ENCODE measurements at places on chromosomes 2 and 18. TPM values are rescaled to one million over a fixed set of nuclear protein-coding genes. Genes with fewer than 3 reads are reported as not detected.

GRCh38 chr18:755506-755905, 43.1 kb upstream of the ENOSF1 start:
- DNase-seq, result no peak

- DNase-seq, result no peak
These were observed 31.4 kb downstream of the GRHL1 start for GRCh38 chr2:9982891-9983290.

Gene GPAT2
- polyA plus RNA-seq, result 4.5 TPM

DNA sequence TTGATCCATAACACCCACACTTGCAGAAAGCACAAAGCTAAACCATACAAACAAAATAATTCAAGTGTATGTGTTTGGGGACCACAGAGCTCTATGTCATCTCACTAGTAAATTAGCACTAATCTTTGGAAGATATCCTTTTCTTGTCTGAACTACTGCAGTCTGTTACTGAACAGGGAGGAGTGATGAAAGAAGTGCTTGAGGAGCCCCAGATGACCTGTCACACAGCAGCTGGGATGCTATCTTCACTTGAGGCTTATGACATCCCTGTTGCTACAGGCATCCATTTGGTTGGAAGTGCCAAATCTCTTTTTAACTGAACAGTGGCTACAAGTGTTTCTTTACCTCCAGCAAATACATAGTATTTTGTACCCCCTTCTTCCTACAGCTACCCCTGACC, 386.3 kb upstream of the CHAC2 start:
- no peak for DNase-seq

Gene RND3
- 85.3 TPM for polyA plus RNA-seq

DNA sequence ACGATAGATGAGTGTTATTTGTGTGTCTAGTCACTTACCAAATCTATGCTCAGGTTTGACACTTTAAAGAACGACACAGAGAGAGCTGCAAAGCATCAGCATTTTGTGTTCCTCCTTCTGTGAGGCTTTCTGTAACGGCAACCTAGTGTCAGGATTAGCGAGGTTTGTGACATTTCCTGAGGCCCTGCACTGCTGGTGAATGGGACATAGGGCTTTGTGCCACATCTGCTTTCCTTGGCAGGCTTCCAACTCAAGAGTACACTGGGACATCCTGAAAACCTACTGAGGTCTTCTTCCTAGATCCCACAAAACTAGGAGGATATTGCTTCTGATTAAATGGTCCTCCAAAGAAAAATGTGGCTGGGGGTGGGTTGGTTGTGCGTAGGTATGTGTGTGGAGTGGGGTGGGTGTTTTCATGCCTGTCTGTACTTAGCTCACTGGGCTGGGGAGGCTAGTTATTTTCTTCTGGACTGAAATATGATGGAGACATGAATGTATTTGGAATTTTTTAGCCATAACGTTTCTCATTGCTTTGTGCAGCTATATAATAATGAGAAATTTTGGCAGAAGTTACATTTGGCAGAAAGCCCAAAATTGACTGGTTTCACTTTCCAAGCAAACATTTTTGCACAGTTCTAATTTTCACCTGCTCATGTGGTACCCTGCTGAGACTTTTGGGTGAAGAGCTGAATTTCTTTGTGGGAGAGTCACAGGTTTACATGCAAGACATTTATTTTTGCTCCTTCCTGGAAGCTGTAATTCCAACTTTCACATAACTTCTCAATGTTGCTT, 308.4 kb downstream of the XIRP2 start:
- peak; percentile 31 for DNase-seq

DNA sequence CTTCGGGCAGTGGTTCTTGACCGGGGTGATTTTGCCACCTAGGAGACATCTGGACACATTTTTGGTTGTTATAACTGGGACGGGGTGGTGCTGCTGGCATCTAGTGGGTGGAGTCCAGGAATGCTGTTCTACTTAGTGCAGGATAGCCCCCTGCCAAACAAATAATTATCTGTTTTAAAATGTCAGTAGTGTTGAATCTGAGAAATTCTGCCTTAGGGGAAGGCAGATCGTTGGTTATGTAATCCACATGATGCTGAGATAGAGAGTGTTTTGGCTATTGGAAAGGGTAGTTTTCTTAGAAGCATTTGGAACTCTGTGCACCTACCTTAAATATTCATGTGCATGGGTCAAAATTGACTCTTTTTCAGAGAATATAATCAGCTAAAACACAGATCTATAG, 199.0 kb downstream of the TPGS2 start:
- no peak for DNase-seq

GRCh38 chr2:221567809-221568208, 4.3 kb downstream of the EPHA4 start:
- DNase-seq, result no peak

- DNase-seq, result no peak
These were observed 91.6 kb downstream of the STPG4 start for GRCh38 chr2:47063538-47063930.

GRCh38 chr2:164457271-164457670, 164.0 kb downstream of the GRB14 start:
- no peak for DNase-seq

DNA sequence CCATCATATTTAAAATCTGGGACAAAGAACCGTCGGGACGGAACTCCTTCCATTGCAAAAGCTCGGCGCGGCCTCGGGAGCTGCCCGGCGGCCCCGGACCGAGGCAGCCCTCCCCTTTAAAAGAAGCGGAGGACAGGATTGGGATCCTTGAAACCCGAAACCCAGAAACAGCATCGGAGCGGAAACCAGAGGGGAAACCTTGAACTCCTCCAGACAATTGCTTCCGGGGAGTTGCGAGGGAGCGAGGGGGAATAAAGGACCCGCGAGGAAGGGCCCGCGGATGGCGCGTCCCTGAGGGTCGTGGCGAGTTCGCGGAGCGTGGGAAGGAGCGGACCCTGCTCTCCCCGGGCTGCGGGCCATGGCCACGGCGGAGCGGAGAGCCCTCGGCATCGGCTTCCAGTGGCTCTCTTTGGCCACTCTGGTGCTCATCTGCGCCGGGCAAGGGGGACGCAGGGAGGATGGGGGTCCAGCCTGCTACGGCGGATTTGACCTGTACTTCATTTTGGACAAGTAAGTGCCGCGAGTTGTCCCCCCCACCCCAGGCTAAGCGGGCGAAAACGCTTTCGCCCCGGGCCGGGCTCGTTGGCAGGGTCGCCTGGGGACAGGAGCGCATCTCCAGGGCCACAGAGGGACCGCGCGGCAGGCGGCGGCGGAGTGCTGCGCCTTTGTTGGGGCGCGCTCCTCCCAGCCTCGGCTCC, at the start of gene ANTXR1:
TSS of gene ANTXR1 (plus strand) at position 38 of the 698 bp plus-strand sequence. CDS start at position 359, 321 bp downstream.
- DNase-seq, result peak; percentile 82

Gene CCT4
- 156 TPM for polyA plus RNA-seq

DNA sequence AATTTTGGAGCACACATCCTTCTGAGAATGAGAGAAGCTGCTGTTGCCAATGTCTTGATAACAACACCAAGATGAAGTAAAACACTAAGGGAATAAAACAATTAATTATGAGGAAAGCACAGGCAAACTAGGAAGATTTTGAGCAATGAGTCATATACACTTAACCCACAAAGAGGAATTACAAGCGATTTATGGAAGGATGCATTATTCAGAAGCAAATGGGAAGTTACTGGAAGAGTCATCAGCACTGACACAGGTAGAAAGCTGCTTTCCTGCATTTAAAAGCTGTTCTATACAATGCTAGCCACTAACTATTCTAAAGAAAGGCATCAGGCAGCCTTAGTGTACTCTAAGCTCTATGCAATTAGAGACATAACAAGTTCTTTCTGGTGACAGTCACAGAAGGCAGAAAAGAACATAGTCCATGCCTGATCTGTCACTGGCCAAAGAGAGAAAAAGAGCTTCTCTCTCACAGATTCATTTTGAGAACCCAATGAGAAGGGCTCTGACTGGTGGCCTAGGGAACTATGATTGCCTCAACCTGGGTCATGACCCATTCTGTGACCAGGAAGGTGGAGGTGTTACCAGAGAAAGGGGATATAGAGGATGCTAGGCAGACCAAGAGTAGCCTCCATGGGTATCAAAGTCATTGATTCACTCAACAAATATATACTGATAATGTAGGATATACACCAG, 45.4 kb downstream of the M1AP start:
- no peak for DNase-seq

GRCh38 chr2:10004401-10004800, 38.9 kb upstream of the KLF11 start:
- DNase-seq, result no peak

DNA sequence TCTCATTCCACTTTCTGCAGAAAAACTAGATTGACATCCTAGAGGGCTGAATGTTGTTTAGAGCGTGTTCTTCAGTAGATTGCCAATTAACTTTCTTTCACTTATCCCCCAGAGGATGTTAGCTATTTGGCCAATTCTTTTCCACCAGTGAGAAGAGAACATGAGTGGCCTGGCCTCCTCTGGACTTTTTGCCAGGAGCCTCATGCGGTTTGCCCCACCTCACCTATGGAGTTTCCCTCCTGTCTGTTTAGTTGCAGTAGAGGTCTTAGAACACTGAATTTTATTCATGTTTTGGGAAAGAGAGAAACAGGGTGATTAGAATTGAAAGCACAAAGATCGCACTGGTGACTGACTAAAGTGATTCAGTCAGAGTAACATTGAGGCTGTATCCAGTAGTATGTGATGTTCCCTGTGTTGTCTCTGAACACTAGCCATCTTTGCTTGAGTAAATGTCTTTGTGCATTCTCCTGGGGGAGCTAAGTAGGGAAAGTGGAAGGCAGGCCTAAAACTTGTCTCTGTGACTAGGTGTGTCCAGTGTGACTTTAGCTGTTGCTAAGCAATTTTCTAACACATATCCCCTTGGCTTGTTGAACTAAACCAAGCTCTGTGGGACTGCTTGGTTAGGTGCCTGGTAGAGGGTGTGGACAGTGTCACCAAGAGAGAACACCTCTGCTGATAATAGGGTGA, 34.0 kb downstream of the UGP2 start:
- DNase-seq, result no peak

- DNase-seq, result no peak
These were observed 250.2 kb downstream of the LPIN1 start for GRCh38 chr2:11996618-11997017.

Gene NMUR1
- polyA plus RNA-seq, result 0.53 TPM

Gene CTLA4
- 0.21 TPM for polyA plus RNA-seq

DNA sequence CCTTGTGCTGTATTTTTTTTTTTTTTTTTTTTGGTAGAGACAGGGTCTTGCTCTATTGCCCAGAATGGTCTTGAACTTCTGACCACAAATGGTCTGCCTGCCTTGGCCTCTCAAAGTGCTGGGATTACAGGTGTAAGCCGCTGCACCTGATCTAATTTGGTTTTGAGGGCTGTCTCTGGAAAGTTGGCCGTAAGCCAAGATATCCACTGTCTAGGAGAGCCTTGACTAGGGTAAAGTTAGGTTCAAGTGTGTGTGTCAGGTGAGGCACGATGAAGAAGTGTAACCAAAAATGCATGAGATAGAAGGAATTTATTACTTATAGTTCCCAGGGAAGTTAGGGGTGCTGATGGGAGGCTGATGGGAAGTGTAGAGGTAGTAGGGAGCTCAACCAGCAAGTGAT, 46.7 kb downstream of the INO80C start:
- no peak for DNase-seq

Gene CXCR4
- polyA plus RNA-seq, result 66.3 TPM

Gene LYPD6
- polyA plus RNA-seq, result 11.9 TPM

- DNase-seq, result no peak
These were observed 157.9 kb downstream of the ANKRD44 start for GRCh38 chr2:197152451-197153228.

Gene CXCR1
- not detected for polyA plus RNA-seq

GRCh38 chr2:9498210-9498609, 23.9 kb downstream of the IAH1 start:
- DNase-seq, result no peak

GRCh38 chr2:192029089-192029488, 165.6 kb downstream of the TMEFF2 start:
- DNase-seq, result no peak

DNA sequence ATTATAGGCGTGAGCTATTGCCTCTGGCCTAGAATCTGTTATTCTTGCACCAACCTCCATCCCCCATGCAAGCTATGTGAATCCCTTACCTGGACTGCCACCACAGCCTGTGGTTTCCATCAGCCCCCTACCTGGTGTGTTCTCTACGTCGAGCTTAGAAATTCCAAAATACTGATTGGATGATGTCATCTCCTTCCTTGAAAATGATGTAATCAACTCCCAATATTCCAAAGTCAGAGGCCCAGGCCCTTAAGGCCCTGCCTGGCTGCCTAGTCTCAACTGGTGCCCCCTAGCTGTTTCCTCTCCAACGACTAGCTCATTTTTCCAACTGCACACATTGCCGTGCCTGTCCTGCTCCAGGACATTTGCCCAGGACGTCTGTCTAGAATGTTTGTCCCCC, 41.3 kb upstream of the GBX2 start:
- DNase-seq, result no peak

Gene CERKL
- polyA plus RNA-seq, result 10.6 TPM

- DNase-seq, result no peak
These were observed 84.0 kb upstream of the MYCN start for GRCh38 chr2:15856318-15856717.

DNA sequence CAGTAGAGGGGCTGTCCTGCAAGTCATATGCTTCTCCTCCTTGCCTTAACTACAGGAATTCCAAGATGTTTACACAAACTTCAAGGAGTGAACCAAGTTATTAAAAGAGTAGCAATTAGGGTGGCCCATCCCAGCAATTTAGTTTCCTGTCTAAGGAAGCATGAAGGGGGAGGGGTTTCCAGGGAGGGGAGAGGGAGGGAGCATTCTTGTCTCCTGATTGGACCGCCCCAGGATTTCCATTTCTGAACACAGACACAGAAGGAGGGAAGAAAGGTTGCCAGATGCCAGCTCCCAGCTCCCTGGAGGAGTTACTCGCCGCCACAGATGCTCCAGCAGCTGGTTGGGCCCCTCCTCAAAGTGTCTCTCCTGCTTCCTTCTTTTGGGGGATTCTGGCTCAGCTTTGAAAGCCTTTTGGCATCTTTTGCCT, 107.6 kb downstream of the TRIB2 start:
- DNase-seq, result peak; percentile 62

GRCh38 chr2:23939987-23940717, at the start of gene UBXN2A:
UBXN2A (plus strand) TSS chr2:23940463; CDS start chr2:23958315, 17,852 bp downstream.
- peak; percentile 86 for DNase-seq

Gene G6PC2
- not detected for polyA plus RNA-seq

DNA sequence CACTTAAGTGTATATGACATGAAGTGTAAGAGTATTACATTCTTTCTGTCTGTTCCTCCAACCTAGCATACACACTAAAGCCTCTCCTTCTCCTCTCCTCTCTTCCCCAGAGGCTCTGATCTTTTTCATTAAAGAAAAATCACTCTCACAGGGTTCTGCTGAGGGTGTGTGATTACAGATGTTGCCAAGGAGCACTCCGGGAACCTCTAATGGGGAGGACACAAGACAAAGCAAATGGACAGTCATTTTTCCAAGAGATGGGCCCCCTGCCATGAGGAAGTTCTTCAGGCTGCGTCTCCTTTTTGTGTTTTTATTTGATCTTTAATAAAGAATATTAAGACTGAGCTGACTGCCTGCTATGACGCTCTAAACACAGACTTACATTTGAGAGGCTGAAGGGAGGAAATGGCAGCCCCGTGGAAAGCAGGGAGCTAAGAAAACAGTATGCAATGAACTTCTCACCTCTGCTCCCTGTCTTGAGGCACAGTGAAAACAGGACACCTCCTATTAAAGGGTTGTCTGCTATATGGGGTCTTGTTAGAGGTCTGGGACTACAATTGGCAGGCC, 578.1 kb downstream of the PIK3C3 start:
- DNase-seq, result no peak

GRCh38 chr2:205769495-205769850, 87.2 kb downstream of the NRP2 start:
- no peak for DNase-seq
